Activated T-cell treated with anti-CD3 and anti-CD28 coated beads, Interleukin-2, amount 50 U/mL, for 24 hours (primary cell): ENCODE measurements at places on chromosomes 12 and 14.
A peak's percentile ranks its signal among the peaks of the same experiment; 100 is the strongest.

DNA sequence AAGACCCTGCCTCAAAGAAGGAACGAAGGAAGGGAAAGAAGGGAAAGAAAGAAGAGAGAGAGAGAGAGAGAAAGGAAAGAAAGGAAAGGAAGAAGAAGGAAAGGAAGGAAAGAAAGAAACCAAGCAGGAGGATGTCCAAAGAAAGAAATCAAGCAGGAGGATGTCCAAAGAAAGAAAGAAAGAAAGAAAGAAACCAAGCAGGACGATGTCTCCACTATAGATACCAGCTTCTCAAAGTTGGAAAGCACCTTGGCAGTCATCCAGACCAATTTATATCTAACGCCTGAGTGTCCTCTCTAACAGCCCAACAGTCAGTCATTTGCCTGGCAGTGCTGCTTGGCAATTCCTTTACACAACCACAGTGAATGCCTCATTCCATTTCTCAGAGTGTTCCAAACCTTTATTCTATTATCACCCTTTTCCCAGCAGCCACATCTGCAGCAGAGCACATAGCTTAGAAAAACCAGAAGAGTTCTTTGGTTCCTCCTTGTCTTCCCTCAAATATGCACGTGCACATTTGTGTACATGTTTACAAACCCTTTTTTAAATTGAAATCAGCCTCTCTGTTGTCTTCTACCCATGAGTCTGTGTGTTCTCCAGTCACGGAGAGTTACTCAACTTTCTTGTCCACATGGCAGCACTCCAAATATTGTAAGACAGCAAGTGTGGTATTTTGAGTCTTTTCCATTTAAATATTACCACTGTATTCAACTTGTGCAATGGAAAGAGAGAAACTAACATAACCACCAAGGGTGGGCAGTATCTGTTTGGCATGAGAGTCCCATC, 138.4 kb downstream of the STXBP6 start:
- no peak overlapping the region for H3K27ac ChIP-seq
- H3K27me3 ChIP-seq, result peaks cover 30% of the 10 kb centered on the region
- H3K4me1 ChIP-seq, result no peaks in the 10 kb centered on the region
- no peak for DNase-seq

DNA sequence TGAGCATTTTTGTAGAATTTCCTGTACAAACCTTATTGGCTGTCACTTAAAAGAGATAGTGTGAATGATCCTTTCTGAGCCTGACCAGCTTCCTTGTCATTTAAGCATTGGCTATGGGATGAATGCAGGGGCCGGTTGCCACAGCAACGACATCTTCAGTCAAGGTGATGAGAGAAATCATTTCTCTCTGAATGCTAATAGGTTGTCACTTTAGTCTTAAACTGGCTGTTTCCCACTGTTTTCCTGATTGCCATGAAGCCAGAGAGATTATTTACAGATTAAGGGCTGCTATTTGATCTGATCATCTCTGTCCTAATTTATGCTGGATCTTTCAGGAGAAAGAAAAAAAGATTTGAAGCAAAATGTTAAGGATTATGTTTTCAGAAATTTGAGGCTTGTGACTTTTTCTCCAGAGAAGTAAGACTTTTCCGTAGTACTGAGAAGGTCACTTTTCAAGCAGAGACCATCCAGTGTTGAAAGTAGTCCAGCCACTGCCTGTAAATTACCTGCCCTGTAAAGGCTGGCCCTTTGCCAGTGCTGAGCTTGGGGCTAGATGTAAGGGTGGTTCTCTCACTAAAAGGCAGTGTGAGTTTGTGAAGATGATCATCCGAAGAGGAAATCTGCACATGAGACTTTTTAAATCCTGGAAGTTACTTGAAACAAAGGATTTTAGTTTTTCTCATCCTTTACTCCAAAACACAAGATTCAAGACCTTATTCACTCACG, 235.6 kb downstream of the DACT1 start:
- H3K36me3 ChIP-seq, result no peaks in the 10 kb centered on the region
- H3K27ac ChIP-seq, result no peak overlapping the region
- no peaks in the 10 kb centered on the region for H3K4me1 ChIP-seq
- no peak for DNase-seq

- H3K4me1 ChIP-seq, result peaks cover 20% of the 10 kb centered on the region
- H3K4me3 ChIP-seq, result no peak overlapping the region
- H3K27ac ChIP-seq, result no peak overlapping the region
- peaks cover 4% of the 10 kb centered on the region for H3K27me3 ChIP-seq
- H3K36me3 ChIP-seq, result no peaks in the 10 kb centered on the region
These were observed 11.4 kb downstream of the SLC7A8 start for GRCh38 chr14:23172096-23172495.

GRCh38 chr12:67038486-67038885, 230.7 kb upstream of the CAND1 start:
- no peak overlapping the region for H3K4me3 ChIP-seq
- H3K27me3 ChIP-seq, result peaks cover 5% of the 10 kb centered on the region
- no peak overlapping the region for H3K27ac ChIP-seq
- no peaks in the 10 kb centered on the region for H3K36me3 ChIP-seq

- peak overlapping the region; percentile 72 for H3K4me3 ChIP-seq
- peaks cover 29% of the 10 kb centered on the region for H3K4me1 ChIP-seq
- H3K27ac ChIP-seq, result peak overlapping the region; percentile 91
- DNase-seq, result peak; percentile 89
These were observed 11.7 kb upstream of the INF2 start for GRCh38 chr14:104677512-104678332.

GRCh38 chr14:74586681-74587362, 25.2 kb downstream of the LTBP2 start:
- no peak overlapping the region for H3K27ac ChIP-seq
- no peaks in the 10 kb centered on the region for H3K36me3 ChIP-seq
- no peak overlapping the region for H3K4me3 ChIP-seq
- DNase-seq, result no peak
- H3K27me3 ChIP-seq, result no peaks in the 10 kb centered on the region
- peaks cover 9% of the 10 kb centered on the region for H3K4me1 ChIP-seq

DNA sequence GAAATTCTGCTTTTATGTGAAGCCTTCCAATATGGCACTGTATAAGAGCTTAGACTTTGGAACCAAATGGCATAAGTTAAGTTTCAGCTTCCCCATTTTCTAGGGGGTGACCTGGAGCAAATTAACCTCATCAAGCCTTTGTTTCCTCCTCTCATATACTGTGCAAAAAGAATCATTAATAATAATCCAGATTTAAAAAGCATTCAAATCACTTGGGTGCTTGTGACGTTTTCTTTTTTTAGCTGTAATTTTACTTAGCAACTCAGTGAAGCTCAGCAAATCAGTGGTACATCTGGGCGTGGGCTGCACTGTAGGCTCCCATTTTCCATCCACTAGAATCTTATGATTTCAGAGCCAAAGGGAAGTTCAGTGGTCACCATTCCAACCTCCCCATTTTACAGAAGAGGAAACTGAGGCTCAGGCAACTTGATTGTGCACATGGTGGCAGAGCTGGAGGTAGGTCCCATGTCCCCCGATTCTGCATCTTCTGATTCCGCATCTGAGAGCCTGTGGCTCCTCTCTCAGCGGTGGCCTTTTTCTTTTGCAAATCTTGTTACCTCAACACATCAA, 131.2 kb downstream of the SNAPC1 start:
- H3K27me3 ChIP-seq, result no peaks in the 10 kb centered on the region
- H3K36me3 ChIP-seq, result no peaks in the 10 kb centered on the region
- H3K27ac ChIP-seq, result no peak overlapping the region
- H3K4me1 ChIP-seq, result peaks cover 16% of the 10 kb centered on the region
- no peak overlapping the region for H3K4me3 ChIP-seq
- no peak for DNase-seq
